ENCODE measurements at places on chromosomes 13 and 19.

- no peak for DNase-seq
These were observed 34.1 kb downstream of the NOTCH3 start for GRCh38 chr19:15166700-15167099.

DNA sequence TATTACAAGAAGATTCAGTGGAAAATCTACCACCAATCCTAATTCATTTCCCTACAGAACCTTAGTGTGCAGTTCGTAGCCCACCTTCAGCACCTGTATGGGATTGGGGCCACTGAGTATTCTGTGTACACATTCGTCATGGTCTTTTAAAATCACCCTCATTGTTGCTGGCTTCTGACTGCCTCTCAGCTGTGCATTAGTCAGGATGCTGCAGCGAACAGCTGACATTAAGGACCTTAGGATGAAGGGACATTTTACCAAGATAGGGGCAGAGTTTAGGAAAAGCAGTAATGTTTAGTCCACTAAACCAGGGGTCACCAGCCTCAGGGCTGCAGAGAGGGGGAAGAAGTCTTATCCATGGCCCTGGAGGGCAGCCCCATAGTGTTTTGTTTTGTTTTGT lies 176.5 kb downstream of the COL4A1 start:
- DNase-seq = no peak

DNA sequence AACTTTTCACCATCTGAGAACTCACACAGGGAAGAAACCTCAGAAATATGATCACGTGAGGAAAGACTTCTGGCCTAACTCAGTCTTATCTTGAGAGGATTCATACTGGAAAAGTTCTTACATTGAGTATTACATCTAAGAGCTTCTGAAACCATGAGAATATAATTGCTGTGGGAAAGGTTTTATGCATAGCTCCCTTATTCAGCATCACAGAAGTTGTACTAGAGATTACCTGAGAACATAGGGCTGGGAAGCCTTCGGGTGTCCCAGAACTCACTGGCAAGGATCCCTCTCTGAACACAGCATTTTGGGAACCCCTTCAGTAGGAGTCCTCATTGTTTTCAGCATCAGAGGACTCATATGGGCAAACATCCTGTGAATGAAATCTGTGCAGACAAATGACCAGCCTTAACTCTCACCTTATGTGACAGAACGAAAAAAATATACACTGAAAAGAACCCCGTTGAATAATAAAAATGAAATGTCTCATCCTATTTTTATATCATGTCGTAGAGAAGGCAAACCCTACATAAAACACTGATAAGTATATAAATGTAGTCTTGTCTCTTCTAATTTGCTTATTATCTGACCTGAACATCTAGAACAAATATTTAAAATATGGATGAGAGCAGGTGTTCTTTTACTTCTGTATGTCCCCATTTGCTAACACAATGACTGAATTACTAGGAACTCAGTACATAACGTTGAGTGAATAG lies 14.2 kb downstream of the ZNF274 start:
- DNase-seq = no peak

- no peak for DNase-seq
These were observed 22.0 kb downstream of the VWA8 start for GRCh38 chr13:41938918-41939317.

GRCh38 chr19:6045108-6045507 lies 65.2 kb downstream of the RFX2 start:
- DNase-seq = no peak

DNA sequence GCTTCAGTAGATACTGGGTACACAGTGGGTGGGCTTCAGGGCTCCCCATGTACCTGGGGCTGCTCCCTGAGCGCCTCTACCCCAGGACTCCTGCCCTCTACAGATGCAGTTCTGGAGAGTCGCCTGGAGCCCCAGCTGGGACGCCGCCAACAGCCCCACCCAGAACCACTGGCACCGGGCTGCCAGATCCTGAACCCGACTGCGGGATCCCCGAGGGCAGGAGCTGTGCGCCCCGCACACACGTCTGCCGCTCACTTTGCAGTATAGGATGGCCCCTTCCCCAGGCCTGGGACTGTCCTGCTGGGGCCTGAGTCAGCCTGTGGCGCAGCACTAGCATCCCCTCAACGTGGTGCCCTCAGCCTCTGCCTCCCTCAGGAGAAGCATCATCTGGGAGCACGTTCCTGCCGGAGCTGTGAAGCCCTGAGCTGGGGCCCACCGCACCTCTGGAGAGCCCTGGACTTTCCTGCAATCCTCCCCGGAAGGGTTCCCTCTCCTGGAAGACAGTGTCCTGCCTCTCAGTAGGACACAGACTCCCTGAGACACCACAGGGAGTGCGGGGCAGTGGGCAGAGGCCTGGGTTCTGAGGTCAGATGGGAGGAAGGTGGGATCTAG lies 3.7 kb downstream of the REXO1 start:
- DNase-seq = no peak

DNA sequence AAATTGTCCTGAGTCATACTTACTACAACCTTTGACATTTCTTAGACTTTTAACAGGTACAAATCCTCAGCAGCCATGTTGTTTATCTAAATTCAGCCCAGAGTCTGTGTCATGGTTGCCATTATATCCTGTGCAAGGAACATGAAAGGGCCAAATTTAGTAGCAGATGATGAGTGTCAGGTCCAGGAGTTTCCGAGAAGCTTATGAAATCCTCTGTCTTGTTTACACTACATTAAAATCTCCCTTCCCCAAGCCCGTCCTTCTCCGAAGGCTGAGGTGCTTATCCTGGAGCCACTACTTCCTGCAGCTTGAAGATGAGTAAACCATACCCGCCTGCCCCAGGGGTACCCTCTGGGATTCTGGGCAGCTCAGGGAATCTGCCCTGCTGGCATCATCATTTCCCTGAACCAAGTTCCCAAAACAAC lies 102.6 kb upstream of the SERP2 start:
- no peak for DNase-seq

DNA sequence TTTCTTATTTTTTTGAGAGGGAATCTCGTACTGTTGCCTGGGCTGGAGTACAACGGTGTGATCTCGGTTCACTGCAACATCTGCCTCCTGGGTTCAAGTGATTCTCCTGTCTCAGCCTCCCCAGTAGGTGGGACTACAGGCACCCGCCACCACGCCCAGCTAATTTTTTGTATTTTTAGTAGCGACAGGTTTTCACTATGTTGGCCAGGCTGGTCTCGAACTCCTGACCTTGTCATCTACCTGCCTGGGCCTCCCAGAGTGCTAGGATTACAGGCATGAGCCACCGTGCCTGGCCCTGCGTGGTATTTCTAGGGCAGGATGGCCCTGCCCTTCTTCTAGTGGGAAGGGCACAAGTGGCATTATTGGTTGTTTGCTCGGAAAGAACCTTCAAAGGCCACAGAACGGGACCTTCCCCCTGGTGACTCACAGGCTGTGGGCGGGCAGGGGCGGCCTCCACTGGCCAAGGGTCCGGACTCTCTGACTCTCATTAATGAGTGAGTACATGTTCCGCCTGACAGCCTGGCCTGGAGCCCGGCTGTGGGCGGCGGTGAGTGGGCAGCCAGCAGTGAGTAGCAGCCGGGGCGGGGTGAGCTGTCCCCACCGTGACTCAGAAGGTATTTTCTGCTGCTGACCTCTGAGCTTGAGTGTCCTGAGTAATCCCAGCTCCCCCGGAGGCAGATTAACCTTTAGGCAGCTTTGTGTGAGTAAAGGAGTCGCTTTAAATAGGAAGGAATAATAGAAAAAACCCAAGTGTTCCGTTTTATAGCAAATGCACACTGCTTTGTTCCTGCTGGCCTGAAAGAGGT lies 5.1 kb downstream of the DOT1L start:
- DNase-seq = peak; percentile 65

DNA sequence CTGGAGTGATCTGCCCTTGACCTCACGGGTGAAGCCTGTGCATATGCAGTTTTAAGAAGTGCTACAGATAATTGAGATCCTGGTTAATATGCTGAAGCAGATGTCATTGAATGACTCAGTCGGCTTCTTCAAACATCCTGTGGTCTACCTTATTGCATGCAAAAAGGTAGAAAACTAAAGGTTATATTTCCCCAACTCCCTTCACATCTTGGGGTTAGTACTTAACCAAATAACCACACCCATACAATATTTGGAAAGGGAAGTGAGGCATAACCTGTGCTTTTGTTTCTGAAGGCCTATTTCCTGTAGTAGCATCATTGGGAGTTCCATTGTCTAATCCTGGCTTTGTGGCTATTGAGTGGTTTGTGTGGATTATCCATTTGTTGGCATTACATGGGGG lies 58.3 kb downstream of the RAP2A start:
- no peak for DNase-seq

DNA sequence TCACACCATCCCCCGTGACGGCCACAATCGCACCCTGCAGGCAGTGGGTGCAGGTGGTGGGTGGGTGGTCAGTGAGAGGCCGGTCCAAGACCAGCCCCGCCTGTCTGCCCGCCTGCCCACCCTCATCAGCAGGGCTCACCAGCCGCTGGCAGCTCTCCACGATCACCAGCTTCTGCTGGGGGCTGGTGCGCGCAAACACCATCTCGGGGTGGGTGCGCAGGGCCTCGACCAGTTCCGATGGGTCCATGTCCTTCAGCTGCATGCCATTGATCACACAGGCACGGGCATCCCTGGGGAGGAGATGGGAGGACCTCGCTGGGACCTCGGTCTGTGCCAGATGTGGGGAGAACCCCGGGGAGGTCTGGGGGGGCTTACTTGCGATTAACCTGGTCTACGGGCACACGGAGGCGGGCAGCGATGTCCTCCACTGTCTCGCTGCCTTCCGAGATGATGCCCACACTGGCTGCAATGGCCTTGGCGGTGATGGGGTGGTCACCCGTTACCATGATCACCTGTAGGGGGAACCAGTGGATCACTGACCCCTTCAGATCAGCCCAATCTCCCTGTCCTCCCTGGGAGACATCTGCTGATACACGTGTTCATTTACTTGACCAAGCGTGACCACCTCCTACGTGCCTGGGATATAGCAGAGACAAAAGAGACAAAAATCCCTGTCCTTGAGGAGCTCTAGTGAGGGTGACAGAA lies 8.0 kb downstream of the ATP4A start:
- DNase-seq = no peak

- no peak for DNase-seq
These were observed 5.2 kb downstream of the MIER2 start for GRCh38 chr19:339262-339887.

GRCh38 chr13:66102864-66103263 lies 1127.3 kb downstream of the PCDH9 start:
- DNase-seq = no peak

DNA sequence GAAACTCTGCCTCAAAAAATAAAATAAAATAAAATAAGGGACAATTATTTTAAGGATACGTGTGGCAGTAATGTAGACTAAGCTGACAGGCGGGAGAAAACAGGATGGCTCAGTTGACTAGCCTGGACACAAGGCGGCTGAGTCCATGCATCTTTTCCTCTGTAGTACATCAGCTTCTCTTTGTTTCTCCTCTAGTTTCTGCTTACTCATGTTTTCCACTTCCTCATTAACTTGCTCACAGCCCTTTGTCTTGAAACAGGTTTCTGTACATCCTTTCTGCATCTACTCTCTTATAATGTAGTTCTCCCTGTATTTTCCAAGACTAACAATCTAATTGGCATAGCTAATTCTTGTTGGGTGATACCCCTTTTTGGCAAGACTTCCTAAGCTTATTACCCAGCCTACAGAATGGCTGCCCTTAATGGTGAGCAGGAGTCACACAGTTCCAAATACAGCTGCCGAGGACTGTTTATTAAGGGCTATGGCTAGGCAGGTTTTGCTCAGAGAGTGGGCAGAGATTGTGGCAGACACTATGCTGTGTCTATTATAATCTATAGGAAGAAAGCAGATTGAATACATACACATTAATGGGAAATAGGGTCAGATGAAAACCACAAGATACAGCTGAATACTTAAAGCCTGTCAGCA lies 58.7 kb upstream of the KLF5 start:
- no peak for DNase-seq

DNA sequence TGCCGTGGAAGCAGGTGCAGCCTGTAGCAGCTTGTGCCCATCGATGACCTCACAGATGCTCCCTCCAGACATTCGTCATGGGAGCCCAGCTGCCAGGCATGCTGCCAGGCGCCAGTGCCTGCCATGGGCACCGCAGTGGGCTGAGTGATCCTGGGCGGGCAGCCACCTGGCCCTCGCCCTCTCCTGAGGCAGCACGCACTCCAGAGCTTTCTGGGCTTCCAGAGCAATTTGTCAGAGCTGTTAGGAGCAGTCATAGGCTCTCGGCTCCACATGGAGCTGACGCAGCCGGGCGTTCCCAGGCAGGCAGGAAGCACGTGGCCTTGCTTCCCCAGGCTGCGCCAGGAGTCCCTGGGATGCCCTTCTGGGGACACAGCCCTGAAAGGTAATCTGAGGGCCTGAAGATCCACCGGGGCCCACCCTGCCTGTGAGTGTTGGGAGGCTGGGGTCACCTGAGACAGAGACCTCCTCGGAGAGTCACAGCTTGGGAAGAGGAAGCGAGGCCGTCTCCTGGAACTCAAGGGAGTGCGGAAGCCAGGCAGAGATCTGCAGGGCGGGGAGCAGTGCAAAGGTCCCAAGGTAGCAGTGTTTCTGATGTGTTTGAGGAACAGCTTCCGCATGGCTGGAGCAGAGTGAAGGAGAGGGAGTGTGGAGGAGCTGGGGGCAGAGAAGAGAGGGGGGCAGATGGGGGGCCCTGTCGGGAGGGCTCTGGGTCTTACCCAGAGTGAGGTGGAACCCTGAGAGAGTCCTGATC lies 50.6 kb downstream of the DPF1 start:
- no peak for DNase-seq

DNA sequence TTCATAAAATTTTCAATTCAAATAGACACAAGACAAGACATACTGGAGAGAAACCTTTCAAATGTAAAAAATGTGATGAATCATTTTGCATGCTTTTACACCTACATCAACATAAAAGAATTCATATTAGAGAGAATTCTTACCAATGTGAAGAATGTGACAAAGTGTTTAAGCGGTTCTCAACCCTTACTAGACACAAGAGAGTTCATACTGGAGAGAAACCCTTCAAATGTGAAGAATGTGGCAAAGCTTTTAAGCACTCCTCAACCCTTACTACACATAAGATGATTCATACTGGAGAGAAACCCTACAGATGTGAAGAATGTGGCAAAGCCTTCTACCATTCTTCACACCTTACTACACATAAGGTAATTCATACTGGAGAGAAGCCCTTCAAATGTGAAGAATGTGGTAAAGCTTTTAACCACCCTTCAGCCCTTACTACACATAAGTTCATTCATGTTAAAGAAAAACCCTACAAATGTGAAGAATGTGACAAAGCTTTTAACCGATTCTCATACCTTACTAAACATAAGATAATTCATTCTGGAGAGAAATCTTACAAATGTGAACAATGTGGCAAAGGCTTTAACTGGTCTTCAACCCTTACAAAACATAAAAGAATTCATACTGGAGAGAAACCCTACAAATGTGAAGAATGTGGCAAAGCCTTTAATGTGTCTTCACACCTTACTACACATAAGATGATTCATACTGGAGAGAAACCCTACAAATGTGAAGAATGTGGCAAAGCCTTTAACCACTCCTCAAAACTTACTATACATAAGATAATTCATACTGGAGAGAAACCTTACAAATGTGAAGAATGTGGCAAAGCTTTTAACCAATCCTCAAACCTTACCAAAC lies 24.6 kb upstream of the ZNF431 start:
- no peak for DNase-seq

- DNase-seq = no peak
These were observed 19.2 kb downstream of the DNM2 start for GRCh38 chr19:10736916-10737551.

GRCh38 chr19:36773223-36773579 lies 594 bp upstream of the ZNF850 start:
- no peak for DNase-seq
